ENCODE measurements at places on chromosomes 2 and 18.

- H3K4me1 ChIP-seq: peaks cover 7% of the 10 kb centered on the region
- H3K4me3 ChIP-seq: no peak overlapping the region
- no peak overlapping the region for H3K27ac ChIP-seq
- H3K27me3 ChIP-seq: peaks cover 6% of the 10 kb centered on the region
- no peak for DNase-seq
- H3K36me3 ChIP-seq: no peaks in the 10 kb centered on the region
Measured at GRCh38 chr2:60662781-60663180, 93.3 kb upstream of the PAPOLG start.

DNA sequence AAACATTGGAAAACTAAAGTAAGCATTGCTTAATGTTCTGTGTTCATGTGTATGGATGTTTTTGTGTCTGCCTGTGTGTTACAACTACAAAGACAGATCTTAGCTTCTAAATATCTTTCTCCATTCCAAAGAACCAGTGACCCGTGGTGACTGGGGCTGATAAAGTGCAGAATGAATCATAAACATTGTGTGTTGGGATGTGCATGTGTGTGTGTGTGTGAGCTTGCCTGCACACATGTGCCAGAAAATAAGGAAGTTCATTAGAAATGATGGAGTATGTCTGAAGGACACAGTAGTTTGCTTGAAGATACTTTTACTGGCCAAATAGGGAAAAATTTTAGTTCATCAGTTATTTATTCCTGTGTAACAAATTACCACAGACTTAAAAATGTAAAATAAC, 756.6 kb upstream of the CELF4 start:
- no peaks in the 10 kb centered on the region for H3K4me1 ChIP-seq
- H3K36me3 ChIP-seq: no peaks in the 10 kb centered on the region
- no peak overlapping the region for H3K27ac ChIP-seq
- no peak for DNase-seq
- H3K27me3 ChIP-seq: no peaks in the 10 kb centered on the region

- peaks cover 61% of the 10 kb centered on the region for H3K27me3 ChIP-seq
- no peak overlapping the region for H3K27ac ChIP-seq
- DNase-seq: no peak
- no peaks in the 10 kb centered on the region for H3K36me3 ChIP-seq
- peaks cover 10% of the 10 kb centered on the region for H3K4me1 ChIP-seq
Measured at GRCh38 chr2:178069551-178069950, 3.0 kb downstream of the PDE11A start.

GRCh38 chr2:25514043-25514637, 159.2 kb downstream of the DTNB start:
- H3K36me3 ChIP-seq: peaks cover 3% of the 10 kb centered on the region
- H3K4me1 ChIP-seq: peaks cover 24% of the 10 kb centered on the region
- no peak for DNase-seq

GRCh38 chr2:215299337-215299859, 12.5 kb upstream of the ATIC start:
- peaks cover 1% of the 10 kb centered on the region for H3K27me3 ChIP-seq
- DNase-seq: no peak
- H3K36me3 ChIP-seq: no peaks in the 10 kb centered on the region
- H3K4me3 ChIP-seq: no peak overlapping the region

DNA sequence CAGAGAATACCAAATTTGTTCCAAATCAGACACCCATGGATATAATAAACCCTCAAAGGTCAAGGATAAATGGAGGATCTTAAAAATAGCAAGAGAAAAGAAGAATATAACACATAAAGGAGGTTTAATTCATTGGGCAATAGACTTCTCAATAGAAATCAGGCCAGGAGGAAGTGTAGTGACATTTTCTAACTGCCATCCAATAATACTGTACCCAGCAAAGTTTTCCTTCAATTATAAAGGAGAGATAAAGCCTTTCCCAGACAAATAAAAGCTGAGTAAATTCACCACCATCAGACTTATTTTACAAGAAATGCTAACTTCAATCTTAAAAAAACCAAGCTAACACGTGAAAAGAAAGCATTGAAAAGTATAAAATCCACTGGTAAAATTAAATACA, 121.6 kb downstream of the MSTN start:
- H3K27ac ChIP-seq: no peak overlapping the region
- DNase-seq: no peak
- H3K4me3 ChIP-seq: no peak overlapping the region

GRCh38 chr18:72233106-72233505, 311.0 kb downstream of the CBLN2 start:
- no peaks in the 10 kb centered on the region for H3K27me3 ChIP-seq
- no peaks in the 10 kb centered on the region for H3K36me3 ChIP-seq
- DNase-seq: no peak
- H3K4me3 ChIP-seq: no peak overlapping the region

DNA sequence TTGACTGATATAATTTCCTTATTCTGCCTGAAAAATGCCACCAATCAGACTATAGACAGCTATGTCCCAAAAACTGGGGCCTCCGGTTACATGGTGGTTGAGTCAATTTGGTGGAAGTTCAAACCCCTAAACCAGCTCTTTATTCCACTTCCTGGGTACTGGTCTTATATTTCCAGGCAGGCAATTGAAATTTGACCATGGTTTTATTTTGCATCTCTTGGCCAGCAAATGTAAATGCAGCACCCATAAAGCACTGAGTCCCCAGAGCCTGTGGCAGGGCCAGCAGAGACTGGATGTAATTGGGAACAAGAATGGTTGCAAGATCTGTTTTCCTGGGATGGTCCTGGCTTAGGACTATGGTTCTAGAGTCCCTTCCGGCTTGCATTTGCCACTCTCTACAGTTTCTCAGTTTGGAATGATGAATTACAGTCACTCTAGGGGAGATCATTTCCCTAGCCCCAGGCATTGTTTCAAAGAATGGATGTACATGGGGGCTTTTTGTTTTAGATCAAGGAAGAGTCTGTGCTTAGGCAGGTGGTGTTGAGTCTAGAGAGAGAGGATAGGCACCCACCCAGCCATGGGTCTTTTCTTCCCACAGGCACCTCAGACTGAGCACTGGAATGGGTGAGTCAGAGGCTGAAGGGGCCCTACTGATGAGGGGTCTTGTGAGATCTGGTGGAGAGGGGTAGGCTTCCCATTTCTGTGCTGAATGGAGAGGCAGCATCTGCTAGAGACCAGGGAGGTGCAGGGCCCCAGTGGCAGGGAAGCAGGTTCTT, 108.4 kb upstream of the CDC42EP3 start:
- H3K27me3 ChIP-seq: no peaks in the 10 kb centered on the region
- no peaks in the 10 kb centered on the region for H3K36me3 ChIP-seq
- DNase-seq: no peak
- H3K4me1 ChIP-seq: no peaks in the 10 kb centered on the region
- H3K27ac ChIP-seq: no peak overlapping the region
- H3K4me3 ChIP-seq: no peak overlapping the region

- DNase-seq: no peak
- no peaks in the 10 kb centered on the region for H3K4me1 ChIP-seq
- H3K36me3 ChIP-seq: no peaks in the 10 kb centered on the region
- no peaks in the 10 kb centered on the region for H3K27me3 ChIP-seq
- H3K27ac ChIP-seq: no peak overlapping the region
Measured at GRCh38 chr18:75044296-75044695, 164.6 kb downstream of the PTGR3 start.

GRCh38 chr2:156883804-156884203, 373.7 kb upstream of the GALNT5 start:
- H3K4me1 ChIP-seq: no peaks in the 10 kb centered on the region
- no peaks in the 10 kb centered on the region for H3K36me3 ChIP-seq
- no peak overlapping the region for H3K4me3 ChIP-seq
- H3K27me3 ChIP-seq: peaks cover 27% of the 10 kb centered on the region
- no peak overlapping the region for H3K27ac ChIP-seq

GRCh38 chr2:172102391-172103359, at the start of gene DLX2:
DLX2 (minus strand) TSS chr2:172102900; CDS start chr2:172102538, 362 bp downstream.
- peaks cover 4% of the 10 kb centered on the region for H3K36me3 ChIP-seq
- peak within 1 kb of the TSS; percentile 84 for H3K27ac ChIP-seq
- peaks cover 76% of the 10 kb centered on the region for H3K27me3 ChIP-seq
- H3K4me1 ChIP-seq: peaks cover 39% of the 10 kb centered on the region

DNA sequence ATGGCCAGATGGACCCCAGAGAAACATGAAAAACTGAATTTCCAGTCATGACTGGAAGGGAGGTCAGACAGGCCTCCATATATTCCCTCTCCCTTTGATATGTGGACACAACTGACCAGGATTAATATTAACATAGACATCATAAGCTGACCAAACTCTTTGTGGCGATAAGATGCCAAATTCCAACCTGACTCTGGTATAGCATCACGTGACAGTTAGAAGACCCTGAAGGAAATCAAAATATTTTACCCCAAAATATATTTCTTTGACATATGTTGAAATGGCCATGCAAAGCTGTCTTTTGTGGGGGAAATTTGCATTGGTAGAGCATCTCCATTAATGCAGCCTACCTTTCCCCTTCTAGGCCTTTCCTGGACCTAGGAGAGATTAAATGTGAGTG, 36.7 kb downstream of the ST6GAL2 start:
- H3K27ac ChIP-seq: no peak overlapping the region
- DNase-seq: no peak
- no peak overlapping the region for H3K4me3 ChIP-seq

GRCh38 chr2:239109041-239109927, 261.4 kb downstream of the TWIST2 start:
- peaks cover 18% of the 10 kb centered on the region for H3K36me3 ChIP-seq
- no peaks in the 10 kb centered on the region for H3K27me3 ChIP-seq
- no peak overlapping the region for H3K27ac ChIP-seq
- DNase-seq: no peak

DNA sequence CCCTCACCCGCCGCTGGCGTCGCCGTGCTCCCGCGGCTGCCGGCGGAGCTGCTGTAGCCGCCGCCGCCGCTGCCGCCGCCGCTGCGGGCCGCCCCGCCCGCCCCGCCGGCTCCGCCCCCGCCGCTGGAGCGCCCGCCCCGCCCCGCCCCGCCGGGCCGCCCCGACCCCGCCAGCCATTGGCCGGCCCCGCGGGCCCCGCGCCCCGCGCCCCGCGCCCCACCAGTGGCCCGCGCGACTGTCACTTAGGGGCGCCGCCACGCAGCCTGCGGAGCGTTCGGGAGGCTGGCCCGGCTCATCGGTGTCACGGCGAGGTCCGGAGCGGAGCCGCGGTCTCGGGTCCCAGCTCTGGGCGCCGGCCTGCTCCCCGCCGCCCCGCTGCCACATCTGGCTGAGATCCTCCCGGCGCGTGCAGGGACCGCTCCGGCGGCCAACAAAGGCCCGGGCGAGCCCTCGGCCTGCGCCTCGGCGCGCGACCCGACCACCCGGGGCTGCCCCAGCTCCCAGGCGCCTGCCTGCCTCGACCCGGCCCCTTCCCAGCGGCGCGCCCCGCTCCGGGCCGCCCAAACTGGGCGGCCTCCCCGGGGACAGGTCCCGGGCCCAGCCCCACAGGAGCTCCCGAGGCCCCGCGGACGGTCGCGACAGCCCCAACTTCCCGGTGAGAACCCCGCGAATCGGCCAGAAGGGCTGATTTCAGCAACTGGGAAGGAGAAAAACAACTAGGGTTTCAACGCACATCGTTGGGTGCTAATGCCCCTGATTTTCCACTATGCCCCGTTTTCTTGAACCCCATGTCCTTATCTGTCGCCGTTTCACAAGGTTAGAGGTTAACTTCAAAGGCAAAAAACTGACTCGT, at the start of gene MGAT4A:
TSS of gene MGAT4A (minus strand) at position 92 of the 853 bp plus-strand sequence. CDS start 4,800 bp downstream, outside the sequence.
- H3K4me3 ChIP-seq: peak within 1 kb of the TSS; percentile 84
- H3K36me3 ChIP-seq: peaks cover 4% of the 10 kb centered on the region
- peak within 1 kb of the TSS; percentile 88 for H3K27ac ChIP-seq
- no peaks in the 10 kb centered on the region for H3K27me3 ChIP-seq
- peaks cover 60% of the 10 kb centered on the region for H3K4me1 ChIP-seq
- DNase-seq: peak; percentile 95

DNA sequence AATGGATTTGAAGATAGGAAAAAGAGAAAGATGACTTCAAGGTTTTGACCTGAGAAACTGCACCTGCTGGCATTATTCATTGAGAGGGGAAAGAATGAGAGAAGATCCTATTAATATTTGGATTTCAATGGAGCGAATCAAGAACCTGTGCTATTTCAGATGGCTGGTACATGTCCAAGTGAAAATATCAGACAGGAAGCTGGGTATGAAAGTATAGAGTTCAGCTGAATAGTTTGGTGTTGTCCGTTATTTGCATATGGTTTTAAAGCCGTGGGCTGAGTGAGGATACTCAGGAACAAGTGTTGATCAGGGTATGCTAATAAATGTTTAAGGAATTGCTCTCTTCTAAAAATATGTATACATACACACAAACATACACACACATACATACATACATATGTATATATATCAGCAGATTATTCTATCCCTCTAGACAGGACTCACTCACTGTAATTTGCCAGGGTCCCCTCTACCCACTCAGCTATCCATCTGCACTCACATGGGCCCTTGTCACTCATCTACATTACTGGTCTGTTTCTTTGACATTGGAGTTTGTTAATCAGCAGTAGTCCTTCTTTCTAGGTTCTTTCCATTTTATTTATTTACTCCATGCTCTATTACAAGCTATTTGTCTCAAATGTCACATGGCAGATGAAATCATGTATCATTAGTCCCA, 33.9 kb upstream of the IKZF2 start:
- H3K4me1 ChIP-seq: no peaks in the 10 kb centered on the region
- H3K27ac ChIP-seq: no peak overlapping the region
- H3K36me3 ChIP-seq: no peaks in the 10 kb centered on the region
- no peak overlapping the region for H3K4me3 ChIP-seq
- no peak for DNase-seq

GRCh38 chr2:86253424-86253823, 54.2 kb downstream of the MRPL35 start:
- no peak overlapping the region for H3K27ac ChIP-seq
- H3K36me3 ChIP-seq: no peaks in the 10 kb centered on the region
- no peak for DNase-seq
- no peaks in the 10 kb centered on the region for H3K4me1 ChIP-seq
- peaks cover 11% of the 10 kb centered on the region for H3K27me3 ChIP-seq

DNA sequence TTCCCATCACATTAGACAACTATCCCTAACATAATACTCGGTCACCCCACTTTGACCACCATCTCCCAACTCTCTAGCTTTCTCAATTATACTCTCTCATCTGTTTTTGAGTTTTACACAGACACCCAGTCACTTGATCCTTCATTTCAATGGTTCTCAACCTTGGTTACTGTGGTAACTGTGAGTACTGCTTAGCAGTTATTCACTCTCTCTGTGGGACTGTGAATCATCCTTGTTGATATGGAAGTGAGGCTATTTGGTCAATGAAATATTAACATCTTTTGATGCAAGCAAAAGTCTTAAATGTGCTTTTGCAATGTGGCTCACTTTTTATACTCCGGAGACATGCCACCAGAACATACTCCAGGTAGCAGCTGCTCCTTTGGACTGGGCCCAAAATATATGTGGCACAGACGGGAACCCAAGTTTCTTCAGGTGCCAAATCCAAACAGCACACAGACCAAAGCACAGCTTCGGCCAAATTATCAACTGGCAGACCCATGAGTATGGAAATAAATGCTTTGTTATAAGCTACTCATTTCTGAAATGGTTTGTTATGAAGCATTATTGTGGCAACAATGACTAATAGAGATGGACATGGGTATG, 75.0 kb upstream of the SLC25A52 start:
- no peak overlapping the region for H3K4me3 ChIP-seq
- no peaks in the 10 kb centered on the region for H3K27me3 ChIP-seq
- no peak for DNase-seq
- no peak overlapping the region for H3K27ac ChIP-seq
- H3K36me3 ChIP-seq: peaks cover 38% of the 10 kb centered on the region
- peaks cover 2% of the 10 kb centered on the region for H3K4me1 ChIP-seq

Data from activated CD4-positive, alpha-beta T cell treated with anti-CD3 and anti-CD28 coated beads, Interleukin-2, amount 10 ng/mL, durations not matched to agents 24 days and 14 days (primary cell).